SJCRH30 (cell line): ENCODE measurements at places on chromosomes 13 and 19. TPM values are rescaled to one million over a fixed set of nuclear protein-coding genes. Genes with fewer than 3 reads are reported as not detected.
A peak's percentile ranks its signal among the peaks of the same experiment; 100 is the strongest.

- DNase-seq, result no peak
- H3K27ac ChIP-seq, result peak overlapping the region; percentile 12; the same call in 1 of the 2 replicates
- peaks cover 7% of the 10 kb centered on the region for H3K4me1 ChIP-seq
- no peaks in the 10 kb centered on the region for H3K36me3 ChIP-seq
- no peaks in the 10 kb centered on the region for H3K27me3 ChIP-seq
- H3K4me3 ChIP-seq, result peak overlapping the region; percentile 24
Observed at GRCh38 chr19:45920458-45920857, 5.9 kb upstream of the NANOS2 start.

The ZNF329 gene
- total RNA-seq, result 9.3 and 9.7 TPM in 2 replicates

- H3K4me3 ChIP-seq, result no peak overlapping the region
- no peaks in the 10 kb centered on the region for H3K36me3 ChIP-seq
Observed at GRCh38 chr13:63700350-63700749, 2284.7 kb upstream of the PCDH20 start.

DNA sequence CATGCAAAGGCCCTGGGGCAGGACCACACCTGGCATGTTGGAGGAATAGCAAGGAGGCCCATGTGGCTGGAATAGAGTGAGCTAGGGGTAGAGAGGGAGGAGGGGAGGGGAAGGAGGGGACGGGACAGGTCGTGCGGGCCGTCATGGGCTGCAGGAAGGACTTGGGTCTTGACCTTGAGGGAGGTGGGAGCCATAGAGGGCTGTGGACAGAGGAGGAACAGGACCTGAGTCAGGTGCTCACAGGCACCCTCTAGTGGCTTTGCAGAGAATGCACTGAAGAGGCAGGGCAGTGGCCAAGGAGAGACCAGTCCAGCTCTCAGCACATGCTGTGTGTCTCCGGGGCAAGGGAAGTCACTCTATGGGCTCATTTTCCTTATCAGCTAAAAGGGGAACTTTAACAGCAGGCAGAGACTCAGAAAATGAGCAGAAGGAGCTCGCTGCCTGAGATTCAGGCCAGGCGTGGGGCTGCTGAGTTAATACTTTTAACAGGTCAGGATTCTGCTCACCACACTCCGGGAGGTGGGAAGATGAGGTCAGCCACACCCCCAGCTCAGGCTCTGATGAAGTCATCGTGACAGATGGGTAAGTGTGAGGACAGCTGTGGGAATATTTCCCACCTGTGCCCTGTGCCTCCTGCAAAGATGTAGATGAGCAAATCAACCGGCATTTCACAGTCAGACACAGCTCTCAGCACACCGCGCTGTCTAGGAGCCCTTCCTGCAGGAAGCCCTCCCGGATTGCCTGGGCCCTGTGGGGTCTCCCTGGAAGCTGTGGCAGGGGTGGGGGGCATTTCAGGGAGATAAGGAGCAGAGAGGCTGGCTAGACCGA, 6.0 kb upstream of the TNFAIP8L1 start:
- DNase-seq, result peak; percentile 95
- H3K27me3 ChIP-seq, result no peaks in the 10 kb centered on the region
- no peak overlapping the region for H3K4me3 ChIP-seq
- H3K27ac ChIP-seq, result peak overlapping the region; percentile 81
- H3K4me1 ChIP-seq, result peaks cover 19% of the 10 kb centered on the region

The CYP4F22 gene
- total RNA-seq, result not detected in 2 replicates

DNA sequence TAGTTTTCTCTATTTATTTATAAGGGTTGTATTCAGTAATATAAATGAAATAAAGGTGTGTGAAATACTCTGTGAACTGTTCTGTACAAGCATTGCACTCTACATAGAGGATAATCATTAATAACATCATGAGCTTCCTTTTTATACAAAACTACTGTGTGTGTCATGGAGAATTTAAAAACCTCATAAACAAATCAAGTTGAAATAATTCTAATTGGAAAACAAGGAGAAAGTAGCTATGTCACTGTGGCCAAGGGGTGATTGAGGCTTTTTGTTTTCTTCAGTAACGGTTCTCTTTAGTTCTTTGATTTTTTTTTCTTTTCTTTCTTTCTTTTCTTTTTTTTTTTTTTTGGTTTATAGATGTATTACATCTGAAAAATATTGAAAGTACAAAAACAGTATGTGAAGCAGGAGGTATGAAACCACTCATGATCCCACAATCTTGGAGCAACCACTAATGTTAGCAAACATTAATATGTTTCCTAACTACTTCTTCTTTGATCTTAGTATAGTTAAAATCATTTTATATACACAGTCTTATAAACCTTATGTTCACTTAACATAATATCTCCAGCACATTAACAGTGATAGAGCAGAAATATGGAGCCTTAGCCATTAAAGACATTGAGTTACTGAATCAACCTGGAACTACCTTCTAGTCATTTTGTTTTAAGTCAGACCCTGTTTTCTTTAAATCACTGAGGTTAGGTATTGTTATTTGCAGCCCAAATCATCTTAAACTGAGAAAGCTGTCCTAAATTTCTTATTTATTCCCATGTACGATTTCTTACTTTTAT, 45.4 kb downstream of the WDFY2 start:
- H3K27me3 ChIP-seq, result no peaks in the 10 kb centered on the region
- no peaks in the 10 kb centered on the region for H3K36me3 ChIP-seq
- peaks cover 12% of the 10 kb centered on the region for H3K4me1 ChIP-seq
- no peak for DNase-seq
- no peak overlapping the region for H3K27ac ChIP-seq

GRCh38 chr13:109191413-109191812, 562.0 kb downstream of the MYO16 start:
- no peak for DNase-seq
- no peaks in the 10 kb centered on the region for H3K27me3 ChIP-seq
- H3K36me3 ChIP-seq, result no peaks in the 10 kb centered on the region
- no peaks in the 10 kb centered on the region for H3K4me1 ChIP-seq

- H3K27me3 ChIP-seq, result no peaks in the 10 kb centered on the region
- H3K36me3 ChIP-seq, result no peaks in the 10 kb centered on the region; the same call in 1 of the 2 replicates
- DNase-seq, result no peak
Observed at GRCh38 chr13:32139251-32139650, 107.7 kb downstream of the FRY start.

GRCh38 chr19:5775668-5776309, 8.8 kb downstream of the PRR22 start:
- no peaks in the 10 kb centered on the region for H3K36me3 ChIP-seq
- H3K27ac ChIP-seq, result no peak overlapping the region
- no peaks in the 10 kb centered on the region for H3K27me3 ChIP-seq

The SYNE4 gene
- 0.10 and 0.20 TPM in 2 replicates for total RNA-seq

DNA sequence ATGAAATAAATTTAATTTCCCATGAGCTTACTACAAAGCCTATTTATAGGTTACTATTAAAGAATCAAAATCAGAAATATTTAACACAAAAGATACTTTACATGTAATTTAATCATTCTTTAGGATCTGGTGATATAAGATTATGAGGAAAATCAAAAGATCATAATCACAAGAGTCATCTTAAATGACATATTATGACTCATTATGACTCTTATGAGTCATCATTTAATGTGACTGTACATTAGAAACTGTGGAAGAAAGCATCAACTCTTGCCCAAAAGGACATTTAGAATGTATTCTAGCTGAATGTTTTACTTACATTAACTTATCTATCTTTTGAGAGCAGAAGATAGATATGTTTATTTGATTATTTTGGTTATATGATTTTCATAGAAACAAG, 458.6 kb downstream of the DCT start:
- no peak overlapping the region for H3K4me3 ChIP-seq
- no peak for DNase-seq
- H3K4me1 ChIP-seq, result no peaks in the 10 kb centered on the region

DNA sequence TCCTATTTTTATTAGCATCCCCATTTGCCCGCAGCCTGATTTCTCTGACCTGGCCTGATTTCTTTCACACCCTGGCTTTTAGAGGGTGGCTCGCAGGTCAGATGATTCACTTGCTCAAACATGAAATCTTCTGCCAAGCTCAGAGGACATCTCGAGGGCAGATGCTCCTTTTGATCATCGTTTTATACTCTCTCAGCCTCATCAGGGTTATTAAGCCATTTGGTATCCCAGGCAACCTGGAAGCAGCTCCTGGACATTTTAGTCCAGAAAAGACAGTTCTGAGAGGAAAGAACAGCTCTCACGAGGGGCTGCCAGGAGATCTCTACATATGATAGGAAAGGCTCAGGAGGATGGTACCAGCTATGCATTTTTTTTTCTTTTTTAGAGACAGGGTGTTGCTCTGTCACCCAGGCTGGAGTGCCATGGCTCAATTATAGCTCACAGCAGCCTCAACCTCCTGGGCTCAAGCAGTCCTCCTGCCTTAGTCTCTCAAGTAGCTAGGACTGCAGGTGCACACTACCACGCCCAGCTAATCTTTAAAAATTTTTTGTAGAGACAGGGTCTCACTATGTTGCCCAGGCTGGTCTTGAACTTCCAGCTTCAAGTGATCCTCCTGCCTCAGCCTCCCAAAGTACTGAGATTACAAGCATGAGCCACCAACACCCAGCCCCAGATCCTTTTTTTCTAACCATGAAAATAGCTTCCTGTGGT, 165.4 kb downstream of the KATNAL1 start:
- no peaks in the 10 kb centered on the region for H3K36me3 ChIP-seq
- no peak overlapping the region for H3K4me3 ChIP-seq
- H3K4me1 ChIP-seq, result peaks cover 11% of the 10 kb centered on the region; the same call in 1 of the 2 replicates
- no peaks in the 10 kb centered on the region for H3K27me3 ChIP-seq
- no peak for DNase-seq
- no peak overlapping the region for H3K27ac ChIP-seq

- H3K4me1 ChIP-seq, result no peaks in the 10 kb centered on the region
- H3K27me3 ChIP-seq, result no peaks in the 10 kb centered on the region
- peak; percentile 38 for DNase-seq
Observed at GRCh38 chr19:23699521-23699860, 12.5 kb upstream of the ZNF675 start.

The UBA52 gene
- total RNA-seq, result 1,236 and 1,352 TPM in 2 replicates

- no peaks in the 10 kb centered on the region; the same call in 1 of the 2 replicates for H3K27me3 ChIP-seq
- peak overlapping the region; percentile 37 for H3K4me3 ChIP-seq
- peak overlapping the region; percentile 49 for H3K27ac ChIP-seq
- DNase-seq, result peak; percentile 82
- no peaks in the 10 kb centered on the region for H3K36me3 ChIP-seq
Observed at GRCh38 chr13:113098162-113098732, 7.3 kb upstream of the F7 start.

The BICRA gene
- total RNA-seq, result 0.95 and 3.9 TPM in 2 replicates

The TLE6 gene
- total RNA-seq, result 2.6 TPM in 2 replicates

GRCh38 chr19:38606131-38606530, 11.6 kb downstream of the MAP4K1 start:
- DNase-seq, result no peak
- H3K4me3 ChIP-seq, result no peak overlapping the region
- H3K4me1 ChIP-seq, result no peaks in the 10 kb centered on the region

DNA sequence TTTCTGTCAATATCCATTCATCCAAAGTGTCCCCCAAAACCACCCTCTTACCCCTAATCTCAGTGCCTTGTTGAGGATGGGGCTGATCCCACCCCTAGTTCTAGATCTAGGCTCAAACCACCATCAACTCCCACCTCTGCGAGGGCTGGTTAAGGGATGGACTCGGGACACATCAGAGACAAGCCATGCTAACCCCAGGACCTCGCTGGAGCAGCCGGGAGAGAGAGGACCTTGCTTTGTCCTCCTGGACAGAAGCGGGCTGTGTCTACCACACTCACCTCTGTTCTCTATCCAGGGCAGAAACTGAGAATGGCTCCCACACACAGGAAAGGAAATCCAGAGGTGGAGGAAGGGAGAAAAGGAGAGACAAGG, 90.8 kb upstream of the UQCRFS1 start:
- H3K4me1 ChIP-seq, result no peaks in the 10 kb centered on the region
- H3K27me3 ChIP-seq, result peaks cover under 1% of the 10 kb centered on the region; the same call in 1 of the 2 replicates
- no peak overlapping the region for H3K4me3 ChIP-seq
- no peak for DNase-seq
- no peak overlapping the region for H3K27ac ChIP-seq
- H3K36me3 ChIP-seq, result no peaks in the 10 kb centered on the region

- no peaks in the 10 kb centered on the region for H3K4me1 ChIP-seq
- H3K4me3 ChIP-seq, result no peak overlapping the region
- no peak for DNase-seq
- H3K27me3 ChIP-seq, result no peaks in the 10 kb centered on the region
- no peak overlapping the region for H3K27ac ChIP-seq
- H3K36me3 ChIP-seq, result no peaks in the 10 kb centered on the region
Observed at GRCh38 chr19:58374200-58374599, 6.6 kb downstream of the ZNF837 start.
